ENCODE measurements at places on chromosomes 3 and 15.

DNA sequence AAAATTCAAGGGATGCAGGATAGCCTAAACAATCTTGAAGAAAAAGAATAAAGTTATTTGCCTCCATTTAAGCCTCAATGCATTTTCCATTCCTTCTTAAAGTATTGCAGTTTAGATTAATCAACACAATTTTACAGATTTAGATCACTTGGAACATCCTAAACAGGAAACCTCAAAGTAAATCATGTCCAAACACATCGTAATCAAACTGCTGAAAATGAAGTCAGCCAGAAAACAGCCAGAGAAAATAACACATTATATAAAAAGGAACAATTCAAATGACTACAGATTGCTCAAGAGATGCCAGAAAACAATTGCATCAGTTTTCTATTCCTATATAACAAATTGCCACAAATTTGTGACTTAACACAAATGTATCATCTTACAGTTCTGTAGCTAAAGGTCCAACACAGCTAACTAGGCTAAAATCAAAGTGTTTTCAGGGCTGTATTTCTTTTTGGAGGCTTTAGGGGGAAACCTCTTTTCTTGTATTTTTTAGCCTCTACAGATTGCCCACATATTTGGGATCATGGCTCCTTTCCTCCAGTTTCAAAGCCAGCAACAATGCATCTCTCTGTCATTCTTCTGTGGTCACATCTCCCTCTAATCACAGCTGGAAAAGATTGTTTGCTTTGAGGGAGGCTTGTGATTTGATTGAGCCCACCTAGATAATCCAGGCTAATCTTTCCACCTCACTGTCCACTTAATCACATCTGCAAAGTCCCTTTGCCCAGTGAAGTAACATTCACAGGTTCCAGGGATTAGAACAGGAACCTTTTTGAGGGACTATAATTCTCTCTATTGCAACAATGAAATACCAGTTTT lies 543.3 kb upstream of the UBE2E2 start:
- DNase-seq: no peak

DNA sequence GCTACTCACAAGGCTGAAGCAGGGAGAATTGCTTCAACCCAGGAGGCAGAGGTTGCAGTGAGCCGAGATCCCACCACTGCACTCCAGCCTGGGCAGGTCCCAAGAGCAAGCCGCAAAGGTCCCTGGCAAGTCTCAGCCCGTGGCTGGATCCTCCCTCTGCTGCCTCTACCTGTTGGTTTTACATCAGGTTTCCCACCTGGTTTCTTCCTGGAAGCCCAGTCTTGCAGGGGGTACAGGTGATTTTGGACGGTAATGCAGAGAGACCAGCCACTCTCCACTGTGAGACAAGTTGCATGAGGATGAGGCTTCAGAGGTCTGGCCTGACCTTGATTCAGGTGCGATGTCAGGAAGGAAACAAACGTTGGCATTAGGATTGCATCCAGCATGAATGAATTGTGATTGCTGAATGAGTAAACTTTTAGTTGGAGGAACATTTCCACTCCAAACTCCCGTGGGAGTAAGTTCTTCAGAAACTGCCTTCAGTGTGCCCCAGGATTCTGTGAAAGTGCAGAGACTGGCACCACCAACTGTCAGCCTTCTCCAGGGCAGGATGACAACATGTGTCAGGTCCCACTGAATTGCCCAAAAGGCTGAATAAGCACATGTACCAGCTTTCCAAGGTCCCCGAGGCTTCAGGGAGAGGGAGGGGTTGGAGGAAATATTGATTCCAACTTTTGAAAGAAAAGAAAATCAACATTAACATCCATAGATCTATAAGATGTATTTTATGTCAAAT lies 189.4 kb downstream of the TJP1 start:
- no peak for DNase-seq

DNA sequence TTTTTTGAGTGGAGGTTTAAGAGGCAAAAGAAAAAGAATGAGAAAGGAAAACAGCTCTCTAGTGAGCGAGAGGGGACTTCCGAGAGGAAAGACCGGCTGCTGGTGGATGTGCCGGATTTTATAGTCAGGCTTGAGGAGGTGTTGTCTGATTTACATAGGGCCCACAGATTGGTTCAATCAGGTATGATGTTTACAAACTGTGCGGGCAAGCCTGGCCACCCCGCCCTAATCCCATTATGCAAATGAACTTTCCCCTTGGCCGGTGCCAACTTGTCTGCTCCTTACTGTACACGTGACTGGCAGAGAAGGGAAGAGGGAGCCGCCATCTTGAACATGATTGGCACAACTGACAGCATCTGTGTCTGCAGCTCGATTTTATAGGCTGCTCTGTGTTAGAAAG lies 44.7 kb downstream of the FAM43A start:
- no peak for DNase-seq

GRCh38 chr3:123695731-123696640 lies 111.1 kb upstream of the HACD2 start:
- DNase-seq: no peak

GRCh38 chr3:154616298-154616697 lies 186.3 kb upstream of the GPR149 start:
- DNase-seq: no peak

- peak; percentile 38 for DNase-seq
These were observed 30.4 kb upstream of the ALDH1A3 start for GRCh38 chr15:100849021-100849854.

DNA sequence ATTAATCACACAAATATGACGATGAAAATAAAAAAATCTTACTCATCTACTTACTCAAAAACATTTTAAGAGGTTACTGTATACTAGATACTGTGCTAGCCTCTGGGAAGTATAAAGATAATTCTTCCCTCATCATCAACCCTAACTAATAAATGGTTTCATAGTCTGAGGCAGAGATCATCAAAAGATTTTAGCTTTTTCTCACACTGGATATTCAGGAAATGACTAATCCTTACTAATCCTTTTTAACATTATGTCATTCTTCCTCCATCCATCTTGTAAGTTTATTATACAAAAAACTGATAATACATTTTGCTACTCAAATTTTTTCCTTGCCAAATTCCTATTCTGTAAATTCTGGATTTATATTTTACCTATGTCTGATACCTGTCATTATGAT lies 29.7 kb downstream of the ACAD11 start:
- no peak for DNase-seq

DNA sequence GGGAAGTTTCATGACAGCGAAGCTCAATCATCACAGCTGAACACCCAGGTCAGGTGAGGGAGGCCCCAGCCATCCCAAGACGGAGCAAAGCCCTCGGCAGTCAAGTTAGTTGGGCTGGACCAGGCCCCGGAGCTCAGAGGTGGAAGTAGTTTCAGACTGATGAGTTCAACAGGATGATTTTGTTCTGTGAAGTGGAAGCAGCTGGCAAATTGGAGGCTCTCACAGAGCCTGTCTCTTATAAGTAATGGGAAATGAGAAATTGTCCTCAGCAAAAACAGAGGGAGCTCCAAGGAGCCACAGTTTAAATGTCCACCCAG lies 245.1 kb downstream of the XXYLT1 start:
- no peak for DNase-seq

DNA sequence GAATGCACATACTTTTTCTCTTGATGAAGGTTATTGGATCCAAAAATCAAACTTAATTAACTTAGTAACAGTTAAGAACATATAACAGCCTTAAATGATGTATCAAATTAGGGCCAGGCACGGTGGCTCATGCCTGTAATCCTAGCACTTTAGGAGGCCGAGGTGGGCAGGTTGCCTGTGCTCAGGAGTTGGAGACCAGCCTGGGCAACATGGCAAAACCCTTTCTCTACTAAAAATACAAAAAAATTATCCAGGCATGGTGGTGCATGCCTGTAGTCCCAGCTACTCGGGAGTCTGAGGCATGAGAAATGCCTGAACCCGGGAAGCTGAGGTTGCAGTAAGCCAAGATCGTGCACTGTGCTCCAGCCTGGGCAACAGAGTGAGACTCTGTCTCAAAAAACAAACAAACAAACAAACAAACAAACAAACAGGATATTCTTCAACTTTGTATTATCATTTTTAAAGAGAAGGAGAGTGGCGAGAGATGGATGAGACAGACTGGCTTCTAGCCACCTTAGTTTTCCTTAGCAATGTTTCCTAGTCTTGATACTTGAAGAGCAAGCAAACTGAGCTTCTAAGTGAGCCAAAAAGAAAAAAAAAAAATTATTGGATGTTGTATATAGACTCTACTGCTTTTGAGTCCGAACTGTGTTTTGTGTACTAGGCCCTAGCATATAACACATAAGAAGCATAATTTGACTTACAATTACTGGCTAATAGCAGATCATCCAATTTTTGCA lies 13.8 kb downstream of the SPRED1 start:
- no peak for DNase-seq

DNA sequence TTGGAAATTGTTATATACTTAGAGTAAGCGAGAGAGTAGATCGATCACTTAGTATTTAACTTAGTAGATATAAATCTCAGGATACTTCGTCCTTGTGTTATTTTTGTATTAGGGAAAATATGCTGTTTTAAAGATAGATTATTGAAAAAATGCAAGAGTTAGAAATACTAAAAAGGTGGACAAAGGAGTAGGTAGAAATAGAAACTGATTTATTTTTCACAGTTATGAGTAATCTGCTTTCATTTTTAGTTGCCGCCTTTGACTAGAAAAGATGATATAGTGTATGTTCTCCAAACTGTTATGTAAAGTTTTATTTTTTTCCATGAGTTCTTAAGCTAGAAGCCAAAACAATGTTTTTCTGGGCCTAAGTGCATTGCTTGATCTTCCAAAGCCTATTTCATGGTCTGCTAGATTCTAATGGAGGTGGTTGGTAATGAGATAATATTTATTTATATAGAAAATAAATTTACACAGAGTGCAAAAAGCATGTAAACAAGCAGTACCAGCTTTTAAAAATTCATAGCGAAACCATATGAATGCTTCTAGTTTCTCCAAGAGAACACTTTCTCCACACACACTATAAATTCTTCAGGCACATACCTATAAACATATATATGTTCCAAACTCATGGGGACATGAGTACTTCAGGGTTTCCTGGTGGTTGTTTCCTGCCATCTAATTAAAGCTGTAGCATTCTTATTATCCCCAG lies 61.1 kb downstream of the DIPK2A start:
- peak; percentile 38 for DNase-seq

GRCh38 chr3:159619341-159619885 lies 369.2 kb upstream of the IL12A start:
- DNase-seq: no peak
